Neural progenitor cell (in vitro differentiated cells): ENCODE measurements at places on chromosomes 6 and 20. TPM values are rescaled to one million over a fixed set of nuclear protein-coding genes. Genes with fewer than 3 reads are reported as not detected.

The C4A gene
- total RNA-seq: 1.7 and 4.3 TPM in 2 replicates

The CDK19 gene
- 25.0 and 34.4 TPM in 2 replicates for total RNA-seq

The MUC21 gene
- not detected in 2 replicates for total RNA-seq

The MDC1 gene
- 22.6 and 29.5 TPM in 2 replicates for total RNA-seq

The GSTA3 gene
- total RNA-seq: not detected in 2 replicates

The PTCRA gene
- total RNA-seq: not detected in 2 replicates

DNA sequence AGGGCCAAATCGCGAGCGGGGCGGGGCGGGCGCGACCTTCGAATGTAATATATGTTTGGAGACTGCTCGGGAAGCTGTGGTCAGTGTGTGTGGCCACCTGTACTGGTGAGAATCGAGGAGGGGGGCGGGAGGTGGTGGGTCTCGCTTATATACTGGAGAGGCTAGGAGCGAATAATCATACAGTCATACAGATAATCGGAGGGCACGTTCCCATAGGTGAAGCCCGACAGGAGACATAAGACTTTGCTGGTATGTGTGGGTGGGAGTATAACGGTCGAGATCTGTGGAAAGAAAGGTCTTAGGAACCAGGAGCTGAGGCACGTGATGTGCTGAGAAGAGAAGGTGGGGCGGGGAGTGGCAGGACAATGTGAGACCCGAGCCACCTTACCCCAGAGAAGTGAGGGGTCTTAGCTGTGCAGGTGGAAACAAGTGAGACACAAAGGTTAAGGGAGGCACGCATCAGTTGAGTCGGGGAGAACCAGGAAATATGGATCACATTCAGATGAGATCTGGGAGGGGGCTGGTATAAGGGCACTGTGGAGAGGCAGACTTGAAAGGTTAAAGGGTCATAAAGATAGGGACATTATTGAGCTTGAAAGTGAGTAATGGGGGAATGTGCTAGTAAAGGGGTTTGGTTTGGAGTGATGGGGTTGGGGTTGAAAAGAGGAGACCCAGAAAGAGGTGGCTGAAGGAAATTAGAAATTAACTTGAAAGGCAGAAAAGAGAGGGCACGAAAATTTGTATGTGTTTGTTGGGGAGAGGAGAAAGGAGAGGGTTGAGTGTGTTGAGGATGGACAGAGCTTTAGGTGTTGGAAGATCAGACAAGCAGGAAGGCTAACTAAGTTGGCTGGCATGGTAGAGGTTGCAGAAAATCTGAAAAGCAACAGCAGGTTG, 589 bp downstream of the RNF5 start:
- no peaks in the 10 kb centered on the region for H3K36me3 ChIP-seq
- H3K4me3 ChIP-seq: peak overlapping the region; percentile 99
- H3K4me1 ChIP-seq: peaks cover 24% of the 10 kb centered on the region
- no peaks in the 10 kb centered on the region for H3K27me3 ChIP-seq
- DNase-seq: no peak

- DNase-seq: no peak
- no peaks in the 10 kb centered on the region for H3K27me3 ChIP-seq
- H3K4me3 ChIP-seq: no peak overlapping the region
These were observed 31.4 kb downstream of the RPP40 start for GRCh38 chr6:4972438-4972837.

DNA sequence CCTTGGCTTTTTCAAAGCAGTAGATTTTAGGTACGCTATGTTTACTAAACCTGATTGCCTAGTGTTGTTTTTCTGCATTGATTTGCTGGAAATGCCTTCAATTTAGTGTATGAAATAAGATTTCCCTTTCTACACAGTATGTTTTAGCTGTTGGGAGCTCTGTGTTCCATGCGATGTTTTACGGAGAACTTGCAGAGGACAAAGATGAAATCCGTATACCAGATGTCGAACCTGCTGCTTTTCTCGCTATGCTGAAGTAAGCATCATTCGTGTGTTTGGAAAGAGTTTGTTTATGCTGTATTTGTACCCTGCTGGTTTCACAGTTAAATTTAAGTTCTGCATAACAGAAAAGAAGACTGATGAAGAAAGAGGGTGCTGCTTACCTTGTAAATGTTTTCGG, 1.9 kb downstream of the BTBD3 start:
- H3K27me3 ChIP-seq: no peaks in the 10 kb centered on the region
- H3K4me3 ChIP-seq: no peak overlapping the region
- no peak for DNase-seq

DNA sequence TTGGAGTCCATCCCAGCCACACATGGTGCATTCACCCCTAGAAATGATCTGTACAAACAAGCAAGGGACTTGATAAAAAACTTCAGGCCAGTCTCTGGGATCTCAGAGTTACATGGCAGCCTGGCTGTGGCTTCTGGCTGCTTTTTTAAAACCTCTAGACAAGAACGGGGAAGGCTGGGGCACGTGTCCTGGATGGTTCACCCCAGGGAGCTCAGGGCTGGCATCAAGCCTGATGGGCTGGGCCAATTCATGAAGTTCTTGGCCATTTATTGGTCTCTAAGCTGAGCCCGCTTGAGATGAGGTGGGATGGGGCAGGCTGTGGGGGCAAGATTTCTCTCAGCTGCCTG, 10.4 kb upstream of the ZFAND3 start:
- H3K27ac ChIP-seq: no peak overlapping the region
- DNase-seq: no peak
- H3K4me3 ChIP-seq: no peak overlapping the region
- H3K36me3 ChIP-seq: no peaks in the 10 kb centered on the region

DNA sequence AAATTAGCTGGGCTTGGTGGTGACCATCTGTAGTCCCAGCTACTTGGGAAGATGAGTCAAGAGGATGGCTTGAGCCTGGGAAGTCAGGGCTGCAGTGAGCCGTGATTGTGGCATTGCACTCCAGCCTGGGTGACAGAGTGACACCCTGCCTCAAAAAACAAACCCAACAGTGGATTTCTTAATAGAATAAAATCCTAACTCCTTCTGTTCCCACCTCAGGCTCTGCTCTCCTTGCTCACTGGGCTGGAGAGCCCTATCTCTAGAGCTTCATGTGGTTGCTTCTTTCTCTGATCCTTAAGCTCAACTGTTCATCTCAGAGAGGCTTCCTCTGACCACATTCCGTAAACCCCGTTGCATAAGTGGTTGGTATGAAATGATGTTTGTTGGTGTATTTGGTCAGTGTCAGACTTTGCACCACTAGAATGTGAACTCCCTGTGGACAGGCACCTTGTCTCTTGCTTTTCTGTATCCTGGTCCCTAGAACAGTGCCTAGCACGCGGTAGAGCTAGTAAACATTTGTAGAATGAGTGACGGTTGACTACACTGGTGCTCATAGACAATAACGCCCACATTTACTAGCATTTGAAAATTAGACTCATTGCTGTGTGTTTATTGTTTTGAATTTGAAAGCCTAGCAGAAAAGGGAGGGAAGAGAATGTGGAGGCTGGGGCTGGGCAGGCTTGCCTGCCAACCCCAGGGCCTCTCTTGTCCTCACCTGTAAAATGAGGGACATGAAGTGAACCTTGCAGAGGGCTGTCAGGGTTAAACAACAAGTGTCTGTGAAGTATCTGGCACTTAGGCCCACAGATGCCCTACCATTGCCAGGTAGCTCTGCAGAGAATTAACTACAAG, 4.2 kb downstream of the MAPRE1 start:
- H3K4me3 ChIP-seq: no peak overlapping the region
- no peaks in the 10 kb centered on the region for H3K36me3 ChIP-seq
- no peaks in the 10 kb centered on the region for H3K27me3 ChIP-seq
- H3K27ac ChIP-seq: no peak overlapping the region

- H3K27ac ChIP-seq: no peak overlapping the region
- H3K4me3 ChIP-seq: no peak overlapping the region
- DNase-seq: no peak
- H3K36me3 ChIP-seq: no peaks in the 10 kb centered on the region
- H3K27me3 ChIP-seq: peaks cover 86% of the 10 kb centered on the region
- peaks cover 8% of the 10 kb centered on the region for H3K4me1 ChIP-seq
These were observed 20.2 kb upstream of the RREB1 start for GRCh38 chr6:7087491-7087979.

GRCh38 chr6:104704191-104704590, 155.5 kb downstream of the HACE1 start:
- no peaks in the 10 kb centered on the region for H3K27me3 ChIP-seq
- H3K36me3 ChIP-seq: no peaks in the 10 kb centered on the region
- no peak overlapping the region for H3K4me3 ChIP-seq
- peaks cover 11% of the 10 kb centered on the region for H3K4me1 ChIP-seq
- no peak overlapping the region for H3K27ac ChIP-seq

- no peak for DNase-seq
- H3K4me1 ChIP-seq: no peaks in the 10 kb centered on the region
- no peak overlapping the region for H3K27ac ChIP-seq
These were observed 202.4 kb downstream of the LY86 start for GRCh38 chr6:6790891-6791290.

DNA sequence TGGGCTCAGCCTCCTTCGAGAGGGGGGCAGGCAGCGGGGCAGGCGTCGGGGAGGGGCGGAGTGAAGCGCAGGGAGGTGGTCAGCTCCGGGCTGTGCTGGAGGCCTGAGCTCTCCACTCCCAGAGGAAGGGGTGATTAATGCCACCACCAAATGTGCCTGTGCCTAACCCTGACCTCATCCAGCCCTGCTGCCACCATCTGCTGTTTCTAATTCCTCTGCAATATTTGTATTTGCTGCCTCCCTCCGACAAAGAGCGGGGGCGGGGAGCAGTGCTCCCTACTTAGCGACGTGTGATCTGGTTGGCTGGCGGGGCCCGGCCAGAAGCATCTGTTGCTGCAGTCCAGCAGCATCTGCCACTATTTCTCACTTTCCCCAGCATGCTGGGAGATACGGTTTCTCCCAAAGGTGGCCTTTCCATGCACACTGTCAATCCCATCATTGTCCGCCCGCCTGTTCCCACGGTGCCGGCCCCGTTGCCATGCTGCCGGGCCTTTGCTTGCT, 47.0 kb downstream of the DLL1 start:
- H3K27ac ChIP-seq: no peak overlapping the region
- peak; percentile 49 for DNase-seq
- H3K27me3 ChIP-seq: no peaks in the 10 kb centered on the region
- H3K4me3 ChIP-seq: no peak overlapping the region

DNA sequence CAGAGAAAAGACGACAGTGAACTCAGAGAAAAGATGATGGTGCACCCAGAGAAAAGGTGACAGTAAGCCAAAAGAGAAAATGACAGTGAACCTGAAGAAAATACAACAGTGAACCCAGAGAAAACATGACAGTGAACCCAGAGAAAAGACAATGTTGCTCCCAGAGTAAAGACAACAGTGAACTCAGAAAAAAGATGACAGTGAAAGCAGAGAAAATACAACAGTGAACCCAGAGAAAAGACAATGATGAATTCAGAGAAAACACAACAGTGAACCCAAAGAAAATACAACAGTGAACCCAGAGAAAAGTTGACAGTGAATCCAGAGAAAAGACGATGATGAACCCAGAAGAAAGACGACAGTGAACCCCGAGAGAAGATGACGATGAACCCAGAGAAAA, 140.5 kb upstream of the MAP3K4 start:
- H3K36me3 ChIP-seq: no peaks in the 10 kb centered on the region
- H3K27ac ChIP-seq: no peak overlapping the region
- no peaks in the 10 kb centered on the region for H3K4me1 ChIP-seq
- no peak for DNase-seq

- H3K4me1 ChIP-seq: peaks cover 10% of the 10 kb centered on the region
- H3K27ac ChIP-seq: no peak overlapping the region
- no peaks in the 10 kb centered on the region for H3K36me3 ChIP-seq
- no peak overlapping the region for H3K4me3 ChIP-seq
These were observed 52.9 kb upstream of the TAB2 start for GRCh38 chr6:149264629-149265028.

GRCh38 chr6:40408786-40409542, 178.2 kb downstream of the LRFN2 start:
- H3K4me3 ChIP-seq: no peak overlapping the region
- DNase-seq: no peak
- no peak overlapping the region for H3K27ac ChIP-seq
- no peaks in the 10 kb centered on the region for H3K27me3 ChIP-seq
- H3K36me3 ChIP-seq: no peaks in the 10 kb centered on the region

GRCh38 chr6:14086701-14087100, 30.9 kb upstream of the CD83 start:
- H3K4me1 ChIP-seq: peaks cover 11% of the 10 kb centered on the region
- no peak overlapping the region for H3K27ac ChIP-seq
- DNase-seq: no peak
- no peak overlapping the region for H3K4me3 ChIP-seq
